ENCODE measurements at places on chromosomes 3 and 15. TPM values are rescaled to one million over a fixed set of nuclear protein-coding genes. Genes with fewer than 3 reads are reported as not detected.

GRCh38 chr3:32951410-32951811 is at the start of gene CCR4:
CCR4 (plus strand) TSS chr3:32951644; CDS start chr3:32953423, 1,779 bp downstream.
- DNase-seq = no peak

- no peak for DNase-seq
Observed at GRCh38 chr3:146138902-146139301, 22.1 kb downstream of the PLOD2 start.

- DNase-seq = no peak
Observed at GRCh38 chr3:132443421-132443820, 26.1 kb downstream of the DNAJC13 start.

- no peak for DNase-seq
Observed at GRCh38 chr15:26352909-26353308, 420.0 kb downstream of the GABRB3 start.

- DNase-seq = no peak
Observed at GRCh38 chr15:80525853-80526252, 121.7 kb downstream of the ARNT2 start.

DNA sequence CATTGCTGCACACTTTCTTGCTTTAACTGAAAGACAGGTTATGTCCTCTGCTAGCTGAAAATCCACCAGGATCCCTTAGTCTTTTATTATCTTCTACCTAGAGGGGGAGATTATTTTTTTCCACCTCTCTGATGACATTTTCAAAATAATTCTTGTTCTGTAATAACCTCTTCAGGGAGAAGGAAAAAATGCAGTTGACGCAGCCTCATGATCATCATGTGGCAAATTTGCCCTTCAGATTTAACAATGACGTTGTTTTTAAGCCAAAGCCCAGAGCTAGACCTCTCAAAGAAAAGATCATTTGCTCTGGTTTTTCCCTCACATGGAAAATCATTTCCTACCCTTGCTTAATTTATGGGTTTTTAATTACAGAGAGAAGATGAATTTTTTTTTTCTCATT is 724.9 kb downstream of the NLGN1 start:
- DNase-seq = no peak

GRCh38 chr15:27854601-27855000 is 244.5 kb downstream of the OCA2 start:
- no peak for DNase-seq

- no peak for DNase-seq
Observed at GRCh38 chr15:58505581-58505980, 73.8 kb downstream of the LIPC start.

DNA sequence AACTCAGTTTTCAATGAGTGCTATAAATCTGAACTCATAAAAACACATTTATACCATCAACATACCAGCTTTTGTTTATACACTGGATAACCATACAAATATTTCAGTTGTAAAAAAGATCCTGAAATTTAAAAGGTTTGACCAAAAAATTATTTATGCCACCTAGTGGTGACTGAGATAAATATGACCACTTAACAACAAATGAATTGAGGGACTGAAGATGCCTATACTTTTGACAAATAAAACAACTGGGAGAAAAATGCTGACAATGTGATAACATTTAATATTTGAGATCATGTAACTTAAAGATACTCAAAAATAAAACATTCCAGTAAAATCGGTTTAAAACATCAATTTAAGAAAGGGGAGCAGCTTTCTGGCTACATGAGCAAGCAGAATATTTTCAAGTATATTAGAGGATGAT is 30.4 kb downstream of the ATG3 start:
- DNase-seq = no peak

- DNase-seq = no peak
Observed at GRCh38 chr15:74627766-74628165, 12.1 kb downstream of the CLK3 start.

CPNE9 gene
- 1.3 TPM for total RNA-seq

CCDC54 gene
- not detected for total RNA-seq

ADCY5 gene
- 2.2 TPM for total RNA-seq

GOLGA8S gene
- 0.33 TPM for total RNA-seq

All from neural crest cell (in vitro differentiated cells).